ENCODE measurements at places on chromosomes 1 and 21.

DNA sequence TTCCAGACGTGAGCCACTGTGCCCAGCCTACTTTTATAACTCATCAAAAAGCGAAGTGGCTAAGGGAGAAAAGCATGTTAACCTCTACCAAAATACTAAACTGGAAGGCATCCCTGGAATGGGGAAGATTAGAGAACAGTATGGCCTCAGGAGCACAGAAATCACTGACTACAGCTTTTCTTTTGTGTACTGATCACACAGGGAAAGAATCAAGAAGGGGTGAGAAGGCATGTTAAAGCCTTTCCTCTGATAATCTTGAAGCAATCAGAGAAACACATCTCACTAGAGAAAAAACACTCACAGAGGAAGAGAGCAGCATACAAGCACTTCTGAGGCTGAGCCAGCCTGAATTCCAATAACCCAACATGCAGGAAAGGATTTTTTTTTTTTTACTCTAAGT is 10.7 kb downstream of the PCAT6 start:
- no peak for DNase-seq

- no peak for DNase-seq
Measured at GRCh38 chr1:4634793-4635406, 19.5 kb upstream of the AJAP1 start.

DNA sequence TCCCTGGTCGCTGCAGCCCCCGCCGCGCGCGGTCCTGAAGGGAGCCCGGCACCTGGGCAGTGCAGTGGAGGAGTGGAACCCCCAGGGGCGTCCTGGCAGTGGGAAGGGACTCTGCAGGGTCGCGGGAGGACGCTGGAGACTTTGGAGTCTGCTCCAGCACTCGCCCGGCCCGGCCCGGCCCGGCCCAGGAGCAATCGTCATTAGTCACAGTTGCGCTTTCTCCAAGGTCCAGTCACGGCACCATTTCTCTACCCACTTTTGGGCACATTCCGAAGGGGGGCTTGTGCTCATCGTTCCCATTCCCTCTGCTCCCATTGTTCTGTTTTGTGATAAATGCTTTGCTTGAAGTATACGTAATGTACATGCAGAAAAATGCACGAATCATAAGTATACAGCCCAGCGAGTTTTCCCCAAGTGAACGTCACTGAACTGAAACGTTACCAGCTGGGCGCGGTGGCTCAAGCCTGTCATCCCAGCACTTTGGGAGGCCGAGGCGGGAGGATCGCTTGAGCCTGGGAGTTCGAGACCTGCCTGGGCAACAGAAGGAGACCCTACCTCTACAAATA is 999 bp downstream of the THAP3 start:
- DNase-seq: no peak

- DNase-seq: no peak
Measured at GRCh38 chr1:174167265-174167803, 8.0 kb downstream of the RABGAP1L start.

DNA sequence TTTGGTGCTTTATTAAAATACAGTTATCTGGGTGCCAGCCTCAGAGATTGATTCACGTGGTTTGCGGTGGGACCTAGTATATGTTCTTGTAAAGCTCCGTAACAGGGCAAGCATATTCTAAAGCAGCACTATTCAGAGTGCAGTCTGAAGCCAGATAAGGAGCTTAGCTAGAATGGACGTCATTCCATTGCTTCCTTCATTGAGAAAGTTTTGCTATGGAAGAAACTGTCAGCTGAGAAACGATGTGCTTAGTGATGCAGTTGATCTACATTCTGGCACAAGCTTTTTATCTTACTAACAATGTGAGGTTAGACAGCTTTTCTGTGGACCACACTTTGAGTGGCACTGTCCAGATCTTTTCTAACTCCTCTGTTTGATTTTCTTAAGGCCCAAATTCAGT is 26.2 kb downstream of the SLC44A3 start:
- no peak for DNase-seq

- peak; percentile 96 for DNase-seq
Measured at GRCh38 chr1:103582464-103582863, 11.1 kb downstream of the AMY2B start.

DNA sequence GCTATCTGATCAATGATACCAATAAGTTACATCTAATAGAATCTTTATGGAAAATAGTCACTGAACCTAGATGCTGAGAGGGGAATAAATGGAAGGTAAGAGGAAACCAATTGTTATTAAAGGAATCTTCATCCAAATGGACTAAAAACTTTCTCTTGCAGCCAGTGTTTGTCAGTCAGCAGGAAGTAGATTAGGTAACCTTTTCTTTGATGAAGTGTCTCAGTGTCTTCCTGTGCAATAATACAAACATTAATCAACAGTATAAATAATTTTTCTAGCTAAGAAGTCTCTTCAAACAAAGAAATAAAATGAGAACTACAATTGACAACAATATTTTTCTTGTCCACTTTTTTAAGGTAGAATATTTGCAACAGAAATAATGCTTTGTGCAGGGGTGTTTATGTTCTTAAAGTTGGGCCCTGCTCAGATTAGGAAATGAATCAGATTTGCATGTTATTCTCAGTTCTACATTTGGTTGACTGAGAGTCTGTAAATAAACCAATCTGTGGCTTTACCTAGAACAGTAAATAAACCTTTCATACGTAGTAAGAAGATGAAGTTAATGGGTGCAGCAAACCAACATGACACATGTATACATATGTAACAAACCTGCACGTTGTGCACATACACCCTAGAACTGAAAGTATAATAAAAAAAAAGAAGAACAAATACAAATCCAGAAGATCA is 391.4 kb downstream of the MRPL39 start:
- DNase-seq: no peak

DNA sequence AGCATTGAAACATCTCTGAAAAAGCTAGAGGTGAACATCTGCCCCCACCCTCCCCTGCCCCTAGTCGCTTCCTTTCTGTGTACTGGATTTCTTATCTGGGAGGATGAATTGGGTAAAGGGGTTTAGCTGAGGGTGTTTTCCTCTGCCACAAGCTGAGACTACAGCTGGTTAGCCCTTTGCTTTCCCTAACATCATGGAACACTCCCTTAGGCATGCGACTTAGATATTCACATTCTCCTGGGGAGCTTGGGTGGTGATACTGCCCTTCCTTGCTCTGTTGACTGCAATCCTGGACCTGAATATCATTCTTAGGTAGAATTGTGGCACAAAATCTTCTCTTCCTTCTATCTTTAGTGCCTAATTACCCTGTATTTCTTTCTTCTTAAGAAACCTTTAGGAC is 117.4 kb upstream of the KIAA0040 start:
- DNase-seq: no peak

Measured in DMS79 treated with DMSO at 0.1 percent for 48 hours (cell line).